Activated naive CD4-positive, alpha-beta T cell treated with anti-CD3 and anti-CD28 coated beads for 36 hours (primary cell): ENCODE measurements at places on chromosomes 3 and 15.

DNA sequence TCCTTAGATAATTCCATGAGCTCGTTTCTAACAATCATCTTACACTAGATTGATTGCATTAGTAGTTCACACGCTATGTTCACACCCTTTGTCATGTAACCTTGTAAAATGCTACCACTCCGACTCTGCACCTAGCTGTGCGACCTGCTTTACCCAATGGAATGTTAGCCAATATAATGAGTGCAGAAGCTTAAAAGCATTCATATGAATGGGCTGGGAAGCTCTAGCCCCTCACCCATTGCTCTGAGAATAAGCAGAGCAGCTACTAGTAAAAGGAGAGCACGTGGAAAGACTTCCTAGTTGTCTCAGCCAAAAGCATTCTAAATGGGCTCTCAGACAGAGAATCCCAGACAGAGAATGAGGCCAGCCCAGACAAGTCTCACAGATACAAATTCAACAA is 410.6 kb upstream of the UBE2E2 start:
- no peak for DNase-seq

DNA sequence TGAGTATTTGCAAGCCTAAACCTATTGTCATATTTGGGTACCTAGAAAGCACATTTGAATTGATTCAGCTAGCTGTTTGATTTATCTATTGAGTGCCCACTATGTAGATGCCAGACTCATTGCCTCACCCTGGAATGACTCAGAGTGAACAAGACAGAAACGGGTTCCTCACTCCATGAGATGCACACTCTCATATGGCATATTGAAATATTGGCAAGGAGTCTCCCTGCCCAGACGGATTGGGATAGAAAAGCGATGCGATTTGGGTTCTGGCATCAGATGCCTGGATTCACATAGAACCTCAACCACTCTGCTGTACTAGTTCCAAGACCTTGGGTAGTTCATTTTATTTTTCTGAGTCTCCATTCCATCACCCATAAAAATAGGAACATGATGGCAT is 22.5 kb downstream of the LRRN1 start:
- no peak for DNase-seq

- DNase-seq: peak; percentile 34
These were observed 288.3 kb downstream of the TLE3 start for GRCh38 chr15:69809421-69809820.

- no peak for DNase-seq
These were observed 3.8 kb downstream of the TSPAN3 start for GRCh38 chr15:77066971-77067690.

GRCh38 chr3:111252779-111253178 is 181.2 kb downstream of the NECTIN3 start:
- DNase-seq: no peak

GRCh38 chr3:17979252-17979651 is 236.8 kb upstream of the TBC1D5 start:
- peak; percentile 28 for DNase-seq

DNA sequence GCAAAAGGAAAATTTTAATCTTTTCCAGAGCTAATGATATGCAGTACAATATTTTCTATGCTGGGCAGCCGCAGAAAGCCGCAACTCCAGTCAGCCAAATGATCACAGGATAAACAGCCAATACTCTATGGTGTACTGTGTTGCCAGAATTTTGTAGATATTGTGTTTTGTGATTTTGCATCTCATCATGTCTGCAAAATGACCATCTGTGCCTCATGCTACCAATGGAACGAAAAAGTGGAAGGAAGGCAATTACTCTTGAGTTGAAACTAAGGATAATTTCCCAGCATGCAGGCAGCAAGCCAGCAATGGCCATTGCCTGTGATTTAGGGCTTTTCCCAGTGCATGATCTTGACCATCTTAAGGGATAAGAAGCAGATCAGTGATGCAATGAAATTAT is 891.9 kb downstream of the PLOD2 start:
- DNase-seq: no peak

GRCh38 chr15:90691982-90692773 is 25.0 kb upstream of the BLM start:
- DNase-seq: no peak

DNA sequence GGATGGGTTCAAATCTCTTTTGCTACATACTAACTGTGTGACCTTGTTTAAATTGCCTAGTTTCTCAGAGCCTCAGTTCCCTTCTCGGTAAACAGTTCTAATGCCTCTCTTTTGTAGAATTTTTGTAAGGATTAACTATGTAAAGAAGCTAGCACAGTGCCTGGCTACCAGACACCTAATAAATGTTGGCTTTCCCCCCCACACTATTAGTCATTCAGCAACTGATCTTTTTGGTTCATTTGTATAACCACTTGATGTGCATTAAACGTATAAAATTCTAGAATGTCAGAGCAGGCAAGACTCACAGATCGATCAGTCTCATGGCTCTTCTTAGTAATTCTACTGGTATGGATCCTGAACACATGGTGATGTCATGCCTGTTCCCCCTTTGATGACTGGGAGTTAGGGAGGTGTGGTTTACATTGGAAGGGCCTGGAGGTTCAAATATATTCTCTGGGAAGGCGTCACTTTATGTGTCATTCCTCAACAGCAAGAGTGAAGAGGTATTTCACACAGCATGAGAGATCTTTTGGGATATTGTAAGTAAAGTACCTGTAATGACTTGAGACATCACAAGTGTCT is 6.5 kb downstream of the TAGLN3 start:
- no peak for DNase-seq

GRCh38 chr3:13256845-13257244 is 163.3 kb downstream of the NUP210 start:
- no peak for DNase-seq

- no peak for DNase-seq
These were observed 6.5 kb downstream of the GCSAM start for GRCh38 chr3:112126511-112126911.

GRCh38 chr3:35665390-35666055 is 26.2 kb downstream of the ARPP21 start:
- no peak for DNase-seq

GRCh38 chr3:176953106-176954060 is 243.9 kb downstream of the TBL1XR1 start:
- no peak for DNase-seq

DNA sequence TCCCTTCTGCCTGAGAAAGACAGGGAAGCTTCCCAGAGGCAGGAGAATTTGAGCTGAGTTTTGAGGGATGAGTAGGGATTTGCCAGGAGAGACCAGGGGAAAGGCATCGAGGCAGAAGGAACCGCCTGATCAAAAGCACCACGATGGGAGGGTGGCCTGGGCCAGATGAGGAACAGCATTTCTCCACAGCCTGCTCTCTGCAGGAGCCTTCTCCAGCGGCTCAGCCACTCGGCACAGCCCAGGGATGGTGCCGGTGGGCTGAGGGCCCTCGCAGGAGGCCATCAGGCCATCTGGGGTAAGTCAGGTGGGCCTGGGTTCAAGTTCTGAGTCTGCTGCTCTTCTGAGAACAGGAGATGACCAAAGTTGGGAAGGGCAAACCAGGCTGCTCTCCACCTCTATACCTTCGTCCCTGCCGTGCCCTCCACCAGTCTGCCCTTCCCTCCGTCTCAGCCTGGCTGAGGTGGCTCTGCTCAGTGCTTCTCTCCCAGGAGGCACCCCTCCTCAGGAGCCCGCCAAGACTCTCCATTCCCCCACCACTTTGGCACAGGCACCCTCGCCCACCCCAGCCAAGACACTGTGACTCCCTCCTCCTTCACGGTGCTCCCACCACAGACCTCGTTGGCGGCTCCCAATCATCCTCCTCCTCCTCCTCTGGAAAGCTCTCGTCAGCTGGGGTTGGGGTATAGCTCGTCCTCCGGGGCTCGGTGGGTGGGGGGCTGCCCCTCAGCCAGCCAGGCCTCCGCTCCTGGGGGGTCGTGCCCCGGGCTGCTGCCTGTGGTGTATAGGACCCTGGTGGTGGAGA is 34.9 kb downstream of the GRIP2 start:
- no peak for DNase-seq

DNA sequence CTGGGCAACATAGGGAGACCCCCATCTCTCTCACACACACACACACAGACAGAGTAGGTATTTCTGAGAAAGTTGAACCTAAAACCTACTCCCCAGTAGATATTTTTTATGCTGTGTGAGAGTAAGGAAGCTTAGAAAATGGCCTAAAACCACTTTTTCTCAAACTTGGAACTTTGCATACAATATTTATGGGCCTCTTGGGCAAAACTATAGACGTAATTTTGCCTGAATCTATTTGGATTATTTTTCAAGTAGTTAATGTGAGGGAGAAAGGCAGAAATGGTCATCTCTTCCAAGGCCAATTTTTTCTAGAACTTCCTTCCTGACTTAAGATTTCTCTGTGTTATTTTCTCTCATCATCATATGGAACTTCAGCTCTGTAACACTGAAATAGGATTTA is 81.7 kb downstream of the ZNF609 start:
- DNase-seq: no peak

DNA sequence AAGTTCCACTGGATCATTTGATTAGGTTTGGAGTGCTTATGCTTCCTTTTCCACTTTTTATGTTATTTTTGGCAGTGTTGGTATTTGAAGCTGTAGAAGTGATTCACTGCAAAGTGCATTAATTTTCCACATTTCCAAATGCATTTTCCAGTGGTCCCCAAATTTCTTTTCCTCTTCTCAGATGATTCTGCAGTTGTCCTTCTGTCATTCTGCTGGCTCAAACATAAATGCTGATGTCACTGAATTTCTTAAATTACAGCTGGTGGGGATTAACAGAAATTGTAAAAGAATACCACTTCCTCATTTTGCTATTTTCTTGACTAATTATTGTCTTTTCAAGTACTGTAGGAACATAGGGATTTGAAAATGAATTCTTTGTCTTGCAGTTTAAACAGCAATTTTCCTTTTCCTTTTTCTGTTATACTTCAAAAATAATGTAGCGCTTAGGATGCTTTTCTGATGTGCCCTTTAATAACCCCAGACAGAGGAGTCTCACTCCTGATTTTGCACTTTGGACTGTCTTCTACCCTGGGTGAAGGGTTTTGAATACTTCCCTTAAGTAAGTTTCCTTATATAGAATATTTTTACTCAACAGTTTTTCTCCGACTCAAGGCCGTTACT is 25.0 kb downstream of the MITF start:
- no peak for DNase-seq

- no peak for DNase-seq
These were observed 7.7 kb downstream of the CHRNB4 start for GRCh38 chr15:78633348-78633747.

DNA sequence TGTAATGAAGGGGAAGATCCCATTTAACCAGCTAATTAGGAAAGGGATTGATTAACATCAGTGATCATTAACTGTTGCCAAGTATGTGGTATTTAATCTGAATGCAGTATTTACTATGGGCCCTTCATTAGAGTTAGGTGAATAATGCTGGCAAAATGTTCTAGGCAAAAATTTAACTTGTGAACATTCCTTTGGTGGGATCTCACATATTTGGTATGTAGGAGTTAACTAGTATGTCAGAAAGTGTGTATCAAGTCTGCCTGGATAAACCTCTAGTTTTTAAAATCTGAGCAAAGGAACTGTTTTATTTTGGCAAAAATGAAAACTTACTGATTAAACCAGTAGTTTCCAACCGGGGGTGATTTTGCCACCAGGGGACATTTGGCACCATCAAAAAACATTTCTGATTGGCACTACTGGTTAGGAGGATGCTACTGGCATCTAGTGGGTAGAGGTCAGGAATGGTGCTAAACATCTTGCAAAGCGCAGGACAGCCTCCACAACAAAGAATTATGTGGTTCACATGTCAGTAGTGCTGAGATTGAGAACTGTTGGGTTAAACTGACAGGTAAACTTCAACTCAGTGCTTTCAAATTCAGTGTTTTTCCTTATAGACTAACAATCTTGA is 22.5 kb downstream of the LRTM1 start:
- DNase-seq: no peak

- DNase-seq: no peak
These were observed 32.8 kb downstream of the NCEH1 start for GRCh38 chr3:172678068-172678467.

DNA sequence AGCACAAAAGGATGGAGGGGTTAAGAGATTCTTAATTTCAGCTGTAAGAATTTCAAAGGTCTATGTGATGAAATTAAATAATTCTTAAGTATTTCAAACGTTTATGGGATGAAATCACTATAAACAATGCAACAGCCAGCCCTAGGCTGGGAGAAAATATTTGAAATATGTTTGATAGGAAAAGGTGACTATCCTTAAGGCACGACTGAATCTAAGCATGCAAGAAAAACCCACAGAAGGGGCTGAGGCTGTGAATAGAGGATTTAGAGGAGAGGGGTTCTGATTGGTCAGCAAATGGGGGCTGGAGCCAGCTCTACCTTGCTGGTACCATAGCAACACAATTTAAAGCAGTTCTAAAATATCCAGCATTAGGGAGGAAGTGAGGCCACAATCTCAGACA is 220.8 kb upstream of the ATP10A start:
- no peak for DNase-seq

GRCh38 chr15:69008056-69008455 is 6.4 kb upstream of the NOX5 start:
- DNase-seq: no peak

DNA sequence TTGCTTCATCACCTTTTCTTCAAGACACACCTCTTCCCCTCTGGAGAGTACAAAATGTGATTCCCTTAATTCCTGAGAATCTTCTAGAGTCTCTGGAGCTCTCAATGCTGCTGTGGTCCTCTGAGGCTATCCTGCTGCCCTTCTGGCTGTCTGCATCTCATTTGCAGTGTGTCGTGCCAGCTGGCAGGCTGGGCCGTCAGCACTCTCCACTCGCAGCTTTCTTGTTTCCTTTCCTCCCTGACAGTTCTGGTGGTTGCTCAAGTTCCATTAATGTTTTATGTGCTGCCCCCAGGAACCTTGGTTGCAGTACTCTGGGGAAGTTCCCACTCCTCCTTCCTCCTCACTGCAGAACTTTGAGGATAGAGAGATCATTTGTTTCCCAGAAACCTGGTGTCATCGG is 210.8 kb upstream of the ROPN1 start:
- no peak for DNase-seq

GRCh38 chr15:41562784-41563198 is 3.8 kb downstream of the TYRO3 start:
- DNase-seq: no peak

DNA sequence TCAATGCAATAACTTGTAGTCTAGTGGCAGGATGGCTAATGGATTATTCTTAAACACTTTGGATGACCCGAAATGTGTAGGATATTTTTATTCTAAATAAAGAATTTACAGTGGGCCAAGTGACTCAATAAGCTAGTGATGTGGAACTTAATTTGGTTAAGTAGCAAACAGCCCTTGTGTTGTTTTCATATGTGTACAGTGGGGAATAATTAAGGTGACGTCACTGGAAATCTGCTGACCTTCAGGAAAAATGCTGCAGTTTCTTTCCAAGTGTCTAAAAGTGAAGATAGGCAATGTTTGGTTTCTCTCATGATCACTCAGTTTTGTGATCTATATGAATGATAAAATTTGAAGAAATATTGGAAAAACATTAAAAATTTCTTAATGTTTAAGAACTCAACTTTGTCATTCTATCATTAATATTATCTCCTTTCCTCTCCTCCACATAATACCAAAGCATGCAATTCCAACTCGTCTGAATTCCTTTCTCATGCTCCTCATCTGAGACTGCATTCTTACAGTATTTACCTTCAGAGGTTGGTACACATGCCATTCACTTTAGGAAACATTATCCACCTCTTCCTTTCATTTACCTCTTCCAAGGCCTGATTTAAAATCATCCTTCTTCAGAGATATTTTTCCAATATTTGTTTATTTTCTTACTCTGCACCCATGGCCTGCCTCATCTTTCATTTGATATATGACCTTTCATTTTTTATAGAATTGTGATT is 414.6 kb upstream of the ARPP21 start:
- no peak for DNase-seq
